Renal pelvis (tissue), 12 donors: ENCODE measurements at places on chromosomes 6 and 20. TPM values are rescaled to one million over a fixed set of nuclear protein-coding genes. Genes with fewer than 3 reads are reported as not detected.

Gene TREM2
- polyA plus RNA-seq, result 0.90 TPM

Gene PNPLA1
- polyA plus RNA-seq, result 2.5 TPM

DNA sequence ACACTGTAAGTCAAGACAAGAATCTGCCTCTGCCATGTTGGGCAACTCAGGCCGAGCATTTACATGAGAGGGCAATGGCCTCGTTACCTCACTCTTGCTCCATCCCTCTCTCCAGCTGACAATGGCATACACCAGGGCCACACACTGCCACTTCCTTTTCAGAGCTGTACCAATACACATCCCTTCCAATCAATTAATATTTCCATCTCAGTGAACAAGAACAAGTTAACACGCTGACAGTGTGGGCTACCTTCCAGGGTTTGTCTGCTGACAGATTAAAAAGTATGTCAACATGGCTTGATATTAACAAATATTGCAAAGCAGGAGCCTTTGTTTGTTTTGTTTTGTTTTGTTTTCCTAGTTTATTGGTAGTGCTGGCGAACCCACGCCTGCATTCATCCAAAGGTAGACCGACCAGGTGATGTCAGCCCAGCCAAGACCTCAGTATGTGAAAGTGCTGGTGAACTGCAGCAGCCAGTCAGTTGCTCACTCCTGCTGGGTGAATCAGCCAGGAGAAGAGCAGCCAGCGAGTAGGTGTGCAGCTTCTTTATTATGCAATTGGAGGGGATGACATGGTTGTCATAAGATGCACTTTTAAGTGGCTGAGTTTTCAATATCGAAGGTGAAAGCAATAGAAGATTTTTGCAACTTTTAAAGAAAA is 487.3 kb upstream of the JARID2 start:
- DNase-seq, result no peak

GRCh38 chr20:11245431-11245830 is 571.6 kb upstream of the JAG1 start:
- DNase-seq, result no peak

DNA sequence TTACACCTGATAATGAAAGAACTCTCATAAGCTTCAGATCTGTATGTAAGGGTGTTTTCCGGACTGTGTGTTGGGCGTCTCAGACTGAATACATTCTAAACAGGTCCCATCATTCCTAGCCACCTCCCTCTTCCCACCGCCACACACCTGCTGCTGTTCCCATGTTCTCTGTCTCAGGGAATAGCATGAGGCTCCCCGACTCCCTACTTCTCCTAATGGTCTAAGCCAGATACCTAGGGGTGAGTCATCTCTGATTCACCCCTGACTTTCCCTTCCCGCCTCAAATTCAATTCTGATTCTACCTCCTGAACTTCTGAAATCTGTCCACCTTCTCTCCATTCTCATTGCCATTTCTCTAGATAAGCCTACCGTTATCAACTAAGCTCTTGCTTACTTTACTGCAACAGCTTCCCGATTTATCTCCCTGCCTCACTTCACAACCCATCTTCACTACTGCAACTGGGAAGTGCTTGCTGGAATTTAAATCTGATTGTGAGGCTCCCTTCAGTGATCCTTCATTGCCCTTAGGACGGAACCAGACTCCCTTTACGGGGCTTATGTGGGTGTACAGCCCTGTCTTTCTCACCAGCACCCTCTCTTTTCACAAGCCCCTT is 1.6 kb downstream of the TMEM14A start:
- DNase-seq, result no peak

- DNase-seq, result no peak
These were observed 31.4 kb downstream of the NFATC2 start for GRCh38 chr20:51510936-51511605.
